Ovary (tissue), 10 donors: ENCODE measurements at places on chromosomes 11 and 22. TPM values are rescaled to one million over a fixed set of nuclear protein-coding genes. Genes with fewer than 3 reads are reported as not detected.

OVOL1 gene
- total RNA-seq, result not detected

CRYBB1 gene
- total RNA-seq, result 0.26 TPM

CCDC88B gene
- 3.5 TPM for total RNA-seq

KRTAP5-11 gene
- total RNA-seq, result not detected

RAB38 gene
- total RNA-seq, result 4.3 TPM
